ENCODE measurements at places on chromosomes 3 and 15.
A peak's percentile ranks its signal among the peaks of the same experiment; 100 is the strongest.

DNA sequence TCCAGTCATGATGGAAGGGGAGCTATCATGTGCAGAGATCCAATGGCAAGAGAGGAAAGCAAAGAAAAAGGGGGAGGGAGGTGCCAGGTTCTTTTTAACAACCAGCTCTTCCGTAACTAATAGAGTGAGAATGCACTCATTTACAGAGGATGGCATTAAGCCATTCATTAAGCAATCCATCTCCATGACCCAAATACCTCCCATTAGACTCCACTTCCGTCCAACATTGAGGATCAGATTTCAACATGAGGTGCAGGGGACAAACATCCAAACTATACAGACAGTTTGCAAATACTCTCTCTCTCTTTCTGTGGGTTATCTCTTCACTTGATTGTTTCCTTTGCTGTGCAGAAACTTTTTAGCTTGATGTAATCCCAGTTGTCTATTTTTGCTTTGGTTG is 21.2 kb downstream of the ZDHHC23 start:
- DNase-seq: peak; percentile 23

- no peak for DNase-seq
Observed at GRCh38 chr3:79568938-79569337, 198.9 kb downstream of the ROBO1 start.

DNA sequence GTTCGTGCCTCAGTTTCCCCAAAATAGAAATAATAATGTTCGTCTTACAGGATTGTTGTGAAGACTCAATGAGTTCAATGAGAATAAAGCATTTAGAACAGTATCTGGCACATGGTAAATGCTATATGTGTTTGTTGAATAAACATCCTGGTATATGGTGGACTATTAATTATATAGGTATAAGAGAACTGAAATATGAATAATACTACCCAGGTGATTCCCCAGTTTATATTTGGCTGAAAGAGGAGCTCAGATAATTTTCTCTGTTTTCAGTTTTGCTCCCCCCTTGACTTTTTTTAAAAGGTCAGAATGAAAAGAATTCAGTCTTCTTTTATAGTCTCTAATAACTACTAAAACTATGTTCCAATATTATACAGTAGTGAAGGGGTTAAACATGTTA is 46.9 kb downstream of the USP8 start:
- DNase-seq: no peak

GRCh38 chr3:177944228-177944661 is 592.0 kb upstream of the KCNMB2 start:
- DNase-seq: no peak

- DNase-seq: no peak
Observed at GRCh38 chr3:141546586-141546985, 59.8 kb downstream of the RASA2 start.

GRCh38 chr3:37935756-37936666 is 54.6 kb upstream of the VILL start:
- DNase-seq: peak; percentile 42

GRCh38 chr15:60690350-60690961 is 211.5 kb upstream of the ICE2 start:
- no peak for DNase-seq

GRCh38 chr3:66949898-66950297 is 48.2 kb upstream of the KBTBD8 start:
- DNase-seq: no peak

DNA sequence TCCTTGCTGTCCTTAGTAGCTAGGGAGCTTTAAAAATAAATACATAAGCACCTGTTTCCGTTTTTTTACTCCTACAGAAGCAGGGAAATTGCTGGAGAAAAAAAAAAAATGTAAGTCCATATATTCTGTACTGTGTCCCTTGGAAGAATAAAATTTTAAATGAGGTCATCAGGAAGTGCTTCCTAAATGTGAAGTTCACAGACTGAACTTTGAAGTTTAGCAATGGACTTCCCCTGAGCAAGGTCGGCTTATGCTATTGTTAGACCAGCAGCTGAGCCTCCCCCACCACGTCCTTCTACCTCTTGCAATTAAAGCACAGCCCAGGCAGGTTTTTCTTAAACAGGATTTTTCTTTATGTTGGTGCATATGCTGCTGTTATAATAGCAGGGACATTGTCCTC is 26.3 kb downstream of the LIPC start:
- DNase-seq: no peak

GRCh38 chr15:70437089-70437488 is 326.3 kb downstream of the UACA start:
- DNase-seq: no peak

DNA sequence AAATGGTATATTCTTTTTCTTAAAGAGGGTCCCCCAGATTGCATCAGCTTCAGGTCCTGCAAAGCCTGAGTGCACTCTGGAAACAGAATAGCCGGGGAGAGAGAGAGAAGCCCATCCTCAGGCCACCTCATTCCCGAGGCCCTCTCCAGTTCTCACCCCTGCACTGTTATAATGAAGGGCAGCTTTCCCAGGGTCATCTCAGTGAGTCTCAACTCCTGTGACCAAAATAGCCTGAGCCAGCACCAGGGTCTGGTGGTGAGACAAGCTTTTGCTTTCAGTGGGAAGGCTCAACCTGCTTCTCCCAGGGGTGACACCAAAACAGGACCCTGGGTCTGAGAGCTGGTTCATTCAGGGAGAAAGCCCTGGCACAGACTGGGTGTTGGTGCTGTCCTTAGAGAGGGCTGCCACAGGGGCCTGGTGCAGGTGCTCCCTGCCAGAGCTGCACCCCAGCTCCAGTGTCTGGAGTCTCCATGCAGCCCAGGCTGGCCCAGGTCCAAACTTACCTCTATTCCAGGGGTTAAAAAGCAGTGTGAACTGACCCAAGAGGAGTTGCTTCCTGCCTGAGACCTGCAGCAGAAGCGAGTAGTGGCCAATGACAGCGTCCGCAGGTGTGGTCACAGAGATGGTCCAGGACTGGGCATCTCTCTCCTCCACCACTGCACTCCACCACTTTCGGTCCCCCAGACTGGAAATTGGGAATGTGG is 6.1 kb downstream of the EPB42 start:
- no peak for DNase-seq

GRCh38 chr3:36317915-36318314 is 62.4 kb upstream of the STAC start:
- no peak for DNase-seq

All from epithelial cell of esophagus (primary cell).